NT2/D1 (cell line): ENCODE measurements at places on chromosomes 5 and 9.

DNA sequence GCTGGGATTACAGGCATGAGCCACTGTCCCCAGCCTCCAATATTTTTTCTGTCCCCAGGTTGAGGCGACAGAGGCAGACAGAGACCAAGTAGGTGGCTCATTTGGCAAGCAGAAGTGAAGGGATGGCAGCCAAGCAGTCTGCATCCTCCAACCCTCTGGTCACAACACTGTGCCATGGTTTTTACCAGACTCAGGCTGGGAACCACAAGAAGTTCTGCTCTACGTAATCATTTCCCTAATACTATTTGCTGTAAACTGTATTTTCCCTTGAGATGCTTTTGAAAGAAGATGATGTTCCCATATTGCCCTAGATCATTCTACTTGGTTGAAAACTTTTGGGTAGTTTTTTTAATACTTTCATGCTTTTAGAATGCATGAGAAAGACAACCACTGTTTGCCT, 40.5 kb downstream of the PTTG1 start:
- DNase-seq: no peak

DNA sequence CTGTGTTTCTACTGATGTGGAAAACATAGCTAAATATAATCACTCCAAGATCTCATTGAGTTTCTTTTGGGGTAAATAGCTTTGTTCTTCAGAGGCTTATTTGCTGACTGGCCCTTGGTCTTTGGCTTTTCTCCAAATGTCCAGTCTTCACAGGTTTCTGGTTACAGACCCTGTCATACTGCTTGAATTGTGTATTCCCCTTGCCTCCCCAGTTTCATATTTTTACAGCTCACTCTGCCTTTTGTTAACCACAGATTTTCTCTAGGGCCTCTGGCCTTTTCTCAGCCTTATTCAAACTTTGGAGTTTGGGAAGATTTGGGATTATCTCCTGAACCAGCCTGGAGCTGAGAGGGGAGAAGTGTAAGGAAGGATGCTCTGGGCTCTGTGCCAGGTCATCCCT, 23.9 kb downstream of the ISOC1 start:
- no peak for DNase-seq

GRCh38 chr9:69153707-69154521, 20.2 kb upstream of the TJP2 start:
- DNase-seq: no peak

DNA sequence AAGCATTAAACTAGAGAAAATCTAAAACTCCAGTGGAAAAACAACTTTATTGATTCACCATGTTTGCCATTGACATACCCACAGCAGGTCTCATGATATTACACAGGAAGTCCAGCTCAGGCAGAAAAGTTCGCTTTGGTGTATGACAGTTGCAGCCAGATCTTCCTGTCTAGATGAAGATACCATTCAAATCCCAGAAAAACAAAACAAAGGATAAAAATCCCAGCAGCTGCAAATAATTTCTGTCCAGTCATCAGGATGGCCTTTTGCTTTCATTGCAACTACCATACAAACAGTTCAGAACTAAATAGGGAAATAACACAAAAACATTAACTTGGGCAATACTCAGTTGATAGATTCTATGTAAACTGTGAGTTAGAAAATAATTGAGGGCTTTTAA, 136.0 kb upstream of the NREP start:
- no peak for DNase-seq

DNA sequence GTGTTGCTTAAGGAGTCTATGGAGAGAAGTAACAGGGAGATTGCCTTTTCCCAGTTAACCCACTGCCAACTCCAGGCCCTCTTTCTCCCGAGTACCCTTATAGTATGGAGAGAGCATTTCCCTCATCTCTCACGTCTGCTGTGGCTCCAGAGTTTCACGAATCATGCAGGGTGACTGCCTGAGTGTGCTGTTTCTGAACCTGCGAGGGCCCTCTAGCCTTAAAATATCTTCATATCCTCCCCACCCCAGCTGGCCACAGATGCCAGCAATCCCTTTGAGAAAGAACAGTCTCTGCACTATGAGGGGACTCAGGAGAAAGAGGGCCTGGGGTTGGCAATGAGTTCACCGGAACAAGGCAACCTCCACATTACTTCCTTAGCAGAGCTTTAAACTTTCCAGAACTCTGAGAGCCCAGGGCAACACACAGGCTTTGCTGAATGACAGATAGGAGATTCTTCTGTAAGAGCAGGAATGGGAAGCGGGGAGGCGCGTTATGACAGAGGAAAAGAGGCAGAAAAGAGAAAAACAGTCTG, 81.6 kb upstream of the ANKH start:
- DNase-seq: no peak

GRCh38 chr9:35277628-35278359, 116.0 kb downstream of the UNC13B start:
- no peak for DNase-seq

- DNase-seq: no peak
These were observed 25.9 kb upstream of the ANKRD55 start for GRCh38 chr5:56259002-56259511.
